ENCODE measurements at places on chromosomes 12 and 14.

- DNase-seq = no peak
These were observed 202.7 kb upstream of the GARIN6 start for GRCh38 chr12:99444859-99445316.

GRCh38 chr12:121811434-121812319 lies 7.9 kb downstream of the SETD1B start:
- DNase-seq = peak; percentile 76

GRCh38 chr12:109444259-109444658 lies 32.8 kb downstream of the KCTD10 start:
- DNase-seq = no peak

DNA sequence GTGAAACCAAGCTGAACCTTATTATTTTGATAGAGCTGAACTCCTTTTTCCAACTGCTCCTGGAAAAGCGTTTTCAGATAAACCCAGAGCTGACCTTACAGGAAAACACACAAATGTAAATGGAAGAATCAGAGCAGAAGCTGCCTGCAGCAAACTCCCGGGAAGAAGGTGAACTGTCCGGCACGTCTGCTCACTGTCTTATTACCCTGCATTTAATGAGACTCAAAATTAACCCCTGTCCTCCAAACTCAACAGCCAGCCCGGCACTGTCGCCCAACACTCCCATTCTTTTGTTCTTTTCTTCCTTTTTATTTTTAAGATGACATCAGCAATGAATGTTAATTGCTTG lies 1046.9 kb upstream of the FLRT2 start:
- no peak for DNase-seq

GRCh38 chr12:69720750-69721149 lies 17.9 kb upstream of the RAB3IP start:
- no peak for DNase-seq

DNA sequence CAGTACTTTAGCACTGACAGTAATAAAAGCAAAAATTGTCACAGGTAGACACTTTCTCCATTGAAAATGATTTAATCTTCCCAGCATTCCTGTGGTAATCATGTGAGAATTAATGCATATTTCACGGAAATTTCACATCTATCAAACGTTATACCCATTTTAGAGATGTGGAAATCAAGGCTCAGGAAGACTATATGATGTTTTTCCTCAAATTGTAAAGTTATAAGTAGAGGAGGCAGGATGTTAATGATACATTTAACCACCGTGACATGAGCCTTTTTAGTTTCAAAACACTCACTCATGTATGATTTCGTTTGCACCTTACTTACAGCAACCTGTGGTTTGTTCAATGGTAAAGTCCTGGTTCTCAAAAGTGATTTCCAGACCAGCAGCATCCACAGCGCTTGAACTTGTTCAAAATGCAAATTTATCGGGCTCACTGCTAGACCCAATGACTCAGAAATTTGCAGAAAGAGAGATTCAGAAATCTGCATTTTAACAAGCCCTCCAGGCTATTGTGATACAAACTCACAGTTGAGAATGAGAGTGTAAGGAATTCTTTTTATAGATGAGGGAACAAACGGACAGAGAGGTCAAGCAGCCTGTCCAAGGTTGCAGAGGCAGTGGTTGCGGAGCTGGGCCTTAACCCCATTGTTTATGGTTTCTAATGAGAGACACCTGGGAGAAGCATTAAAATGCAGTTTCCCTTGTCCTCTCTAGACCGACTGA lies 654.8 kb upstream of the TBX3 start:
- DNase-seq = no peak

GRCh38 chr12:84950971-84951546 lies 38.5 kb upstream of the SLC6A15 start:
- no peak for DNase-seq

- no peak for DNase-seq
These were observed 183.4 kb downstream of the ESR2 start for GRCh38 chr14:64110802-64111201.

GRCh38 chr12:52390739-52391617 lies 5.5 kb upstream of the KRT84 start:
- DNase-seq = no peak

DNA sequence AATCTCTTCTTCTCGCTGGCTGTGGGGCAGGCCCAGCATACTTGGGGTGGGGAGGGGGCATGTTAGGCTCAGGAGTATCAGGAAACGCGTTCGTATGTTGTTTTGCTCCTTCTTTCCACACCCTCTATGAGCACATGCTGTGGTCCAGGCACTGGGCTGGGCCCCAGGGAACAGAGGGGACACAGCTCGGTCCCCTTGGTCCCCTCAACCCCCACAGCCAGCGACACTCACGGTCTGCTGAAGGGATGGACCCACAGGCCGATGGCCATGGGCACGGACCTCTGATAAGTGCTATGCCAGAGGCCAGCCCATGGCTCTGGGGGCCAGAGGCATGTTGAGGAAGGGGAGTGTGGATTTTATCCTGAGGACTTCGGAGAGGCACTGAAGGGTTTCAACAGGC lies 6.2 kb downstream of the IFI27 start:
- no peak for DNase-seq

- DNase-seq = no peak
These were observed 34.6 kb upstream of the MEG3 start for GRCh38 chr14:100791348-100791735.

DNA sequence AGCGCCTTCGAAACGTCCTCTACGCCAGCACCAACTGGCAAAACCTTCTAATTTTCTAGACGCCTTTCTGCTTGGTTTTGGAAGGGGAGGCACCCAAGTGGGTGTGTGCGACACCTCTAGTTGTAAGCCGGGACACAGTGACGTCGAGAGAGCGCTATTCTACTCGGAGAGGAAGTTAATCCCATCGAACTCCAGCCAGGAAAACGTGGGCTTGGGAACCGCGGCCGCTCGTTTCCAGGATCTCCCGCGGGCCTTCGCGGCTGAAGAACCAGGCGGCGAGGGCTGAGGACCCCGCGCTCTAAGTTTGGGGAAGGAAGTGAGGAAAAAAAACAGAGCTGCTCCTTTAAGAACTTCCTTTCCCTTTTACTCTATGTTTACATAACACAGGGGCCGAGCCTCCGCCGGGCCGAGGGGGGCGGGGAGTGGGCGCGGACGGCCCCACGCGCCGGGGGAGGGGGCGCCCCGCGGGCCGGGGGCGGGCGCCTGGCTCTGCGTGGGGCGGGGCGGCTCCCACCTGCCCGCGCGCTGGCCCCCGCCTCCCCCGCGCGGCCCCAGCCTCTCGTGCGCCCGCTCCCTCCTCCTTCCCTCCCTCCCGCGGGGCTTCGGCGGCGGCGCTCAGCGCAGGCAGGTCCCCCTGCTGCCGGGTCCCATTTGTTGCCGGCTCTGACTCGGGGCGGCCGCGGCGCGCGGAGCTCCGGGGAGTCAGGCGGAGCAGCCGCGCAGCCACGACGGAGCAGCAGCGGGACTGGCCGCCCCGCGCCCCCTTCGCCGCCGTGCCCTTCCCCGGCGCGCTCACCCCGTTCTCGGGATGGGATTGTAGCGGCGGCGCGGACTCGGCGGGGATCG lies at the start of gene PELI2:
Gene PELI2, plus strand, starts transcription at position 647 of the 846 bp plus-strand sequence. CDS start 250 bp downstream, outside the sequence.
- peak; percentile 63 for DNase-seq

GRCh38 chr12:93174473-93174872 lies 203.3 kb upstream of the NUDT4 start:
- DNase-seq = no peak

DNA sequence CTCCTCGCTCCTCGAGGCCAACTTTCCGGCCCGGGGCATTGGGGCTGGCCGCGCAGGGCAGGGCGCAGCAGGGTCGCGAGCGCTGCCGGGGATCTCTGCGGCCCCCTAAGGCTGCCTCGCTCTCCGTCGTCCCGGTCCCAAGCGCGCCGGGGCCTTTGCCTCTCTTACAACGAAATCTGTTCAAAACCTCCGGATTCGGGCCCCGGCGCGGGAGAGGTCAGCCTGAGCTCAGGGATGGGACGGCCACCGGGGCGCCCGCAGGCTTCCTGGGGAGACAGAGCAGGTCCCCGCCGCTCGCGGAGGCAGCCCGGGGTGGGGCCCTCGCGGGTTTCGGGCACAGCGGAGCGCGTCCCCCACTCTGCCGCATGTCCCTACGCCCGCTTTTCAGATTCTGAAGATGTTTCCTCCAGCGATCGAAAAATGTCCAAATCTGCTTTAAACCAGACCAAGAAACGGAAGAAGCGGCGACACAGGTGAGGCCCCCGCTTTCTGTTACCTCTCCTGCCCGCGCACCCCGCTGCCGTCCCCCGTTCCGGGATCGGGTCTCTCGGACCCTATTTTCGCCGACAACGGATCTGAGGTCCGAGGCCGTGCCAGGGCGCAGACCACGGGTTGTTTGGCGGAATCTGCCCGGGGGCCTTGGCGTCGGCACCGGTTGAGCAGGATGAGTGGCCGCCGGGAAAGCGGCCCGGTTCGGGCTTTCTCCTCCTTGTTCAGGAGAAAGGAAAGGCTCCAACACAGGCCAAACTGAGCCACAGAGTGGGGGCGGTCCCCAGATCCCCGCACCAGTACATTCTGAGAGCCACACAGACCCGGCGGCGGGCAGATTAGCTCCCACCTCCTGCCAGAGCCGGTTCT lies 1.8 kb downstream of the VSX2 start:
- no peak for DNase-seq

DNA sequence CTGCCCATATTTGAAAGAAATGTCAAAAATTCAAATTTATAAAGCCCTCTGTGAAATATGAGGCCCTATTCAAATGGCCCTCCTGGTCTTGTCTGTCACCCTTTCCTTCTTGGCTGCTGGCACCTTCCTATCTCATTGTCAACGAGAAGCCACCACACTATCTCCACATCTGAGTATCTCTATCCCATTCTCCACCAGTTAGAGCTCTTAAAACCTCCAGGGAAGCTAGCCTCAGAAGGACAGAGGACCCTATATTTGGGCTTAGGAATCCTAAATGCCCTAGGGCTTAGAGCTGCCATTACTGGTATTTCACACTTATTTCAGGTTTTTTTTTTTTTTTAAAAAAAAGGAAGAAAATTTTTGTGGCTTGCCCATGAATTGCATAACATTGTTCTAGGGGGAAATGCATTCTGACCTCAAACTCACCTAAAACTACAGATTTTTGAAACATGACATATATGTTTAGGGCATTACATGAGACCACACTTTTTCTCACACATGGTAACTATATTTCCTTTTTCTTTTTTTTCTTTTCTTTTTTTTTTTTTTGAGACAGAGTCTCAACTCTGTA lies 25.0 kb downstream of the SLC25A21 start:
- DNase-seq = no peak

GRCh38 chr14:80669426-80669825 lies 272.1 kb downstream of the CEP128 start:
- DNase-seq = no peak

DNA sequence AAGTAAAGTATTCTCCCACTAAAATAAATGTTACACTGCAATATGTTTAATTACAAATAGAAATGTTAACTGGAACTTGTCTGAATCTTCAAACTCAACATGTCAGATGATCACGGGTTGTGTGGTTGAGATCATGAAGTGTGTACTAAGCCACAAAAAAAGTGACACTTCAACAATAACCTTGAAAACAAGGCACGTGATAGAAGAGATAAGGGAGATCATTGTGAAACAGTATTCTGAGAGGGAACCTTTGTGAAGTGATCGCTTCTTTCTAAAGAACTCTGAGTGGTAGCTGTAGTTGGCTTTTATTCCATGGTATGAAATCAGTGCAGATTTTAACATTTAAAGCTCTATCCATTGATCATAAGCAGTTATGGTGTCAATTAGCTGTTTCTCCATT lies 60.0 kb downstream of the LIN52 start:
- DNase-seq = no peak

DNA sequence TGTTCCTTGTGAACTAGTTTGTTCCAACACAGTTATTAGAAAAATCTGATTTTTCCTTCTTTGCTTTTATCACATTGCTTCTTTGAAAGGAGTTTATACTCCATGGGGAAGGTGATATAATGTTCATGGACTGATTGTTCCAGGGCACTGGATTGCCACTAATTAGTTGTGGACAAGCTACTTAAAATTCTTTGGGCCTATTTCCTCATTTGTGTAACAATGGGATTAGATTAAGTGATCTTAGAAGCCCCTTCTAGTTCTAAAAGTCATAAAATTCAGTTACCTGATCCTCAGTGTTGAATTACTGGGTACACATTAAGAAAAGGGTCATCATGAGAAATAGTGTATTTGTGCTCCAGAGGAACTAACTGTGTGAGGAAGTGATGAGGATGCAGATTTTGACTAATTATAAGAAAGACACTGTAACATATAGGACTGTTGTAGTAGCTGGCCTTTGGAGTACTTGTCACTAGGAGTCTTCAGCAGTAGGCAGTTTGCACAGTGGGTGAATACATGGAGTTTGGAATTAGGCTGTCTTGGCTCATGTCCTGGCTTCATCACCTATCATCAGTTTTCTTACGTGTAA lies 82.2 kb downstream of the MIA2 start:
- DNase-seq = no peak

DNA sequence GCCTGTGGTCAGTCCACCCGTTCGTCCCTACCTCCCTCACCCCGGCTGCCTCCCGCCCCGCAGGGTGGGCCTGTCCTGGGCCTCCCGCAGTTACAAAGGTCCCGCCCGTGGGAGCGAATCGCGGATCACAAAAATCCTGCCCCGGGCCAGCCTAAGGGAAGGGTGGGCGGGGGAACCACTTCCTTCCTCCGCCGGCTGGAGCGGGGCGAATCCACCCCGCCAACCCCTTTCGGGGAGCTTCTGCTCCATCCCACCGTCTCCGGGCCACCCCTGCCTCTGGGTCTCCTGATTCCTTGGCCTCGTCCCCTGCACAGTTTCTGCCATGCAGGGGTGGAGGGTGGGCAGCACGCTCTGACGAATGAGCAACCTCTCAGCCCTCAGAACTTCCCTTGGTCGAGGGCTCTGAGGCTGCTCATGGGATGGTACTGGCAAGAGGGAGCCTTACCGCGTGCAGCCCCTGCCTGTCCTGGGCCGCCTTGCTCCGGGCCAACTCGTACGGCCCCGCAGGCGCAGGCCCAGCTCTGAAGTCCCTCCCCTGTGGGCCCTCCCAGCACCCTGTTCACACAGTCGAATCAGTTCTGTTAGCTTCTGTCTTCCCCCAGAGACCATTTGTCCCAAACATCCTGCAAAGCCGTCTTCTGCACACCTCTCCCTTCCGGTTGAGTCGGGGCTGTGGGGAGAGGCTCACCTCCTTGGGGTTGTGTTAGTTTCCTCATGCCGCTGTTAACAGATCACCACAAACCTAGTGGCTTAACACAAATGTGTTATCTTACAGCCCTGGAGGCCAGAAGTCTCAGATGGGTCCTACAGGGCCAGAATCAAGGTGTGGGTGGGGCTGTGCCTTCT lies 589 bp upstream of the HVCN1 start:
- DNase-seq = peak; percentile 61

- DNase-seq = peak; percentile 19
These were observed 17.4 kb downstream of the SDSL start for GRCh38 chr12:113439606-113440030.

DNA sequence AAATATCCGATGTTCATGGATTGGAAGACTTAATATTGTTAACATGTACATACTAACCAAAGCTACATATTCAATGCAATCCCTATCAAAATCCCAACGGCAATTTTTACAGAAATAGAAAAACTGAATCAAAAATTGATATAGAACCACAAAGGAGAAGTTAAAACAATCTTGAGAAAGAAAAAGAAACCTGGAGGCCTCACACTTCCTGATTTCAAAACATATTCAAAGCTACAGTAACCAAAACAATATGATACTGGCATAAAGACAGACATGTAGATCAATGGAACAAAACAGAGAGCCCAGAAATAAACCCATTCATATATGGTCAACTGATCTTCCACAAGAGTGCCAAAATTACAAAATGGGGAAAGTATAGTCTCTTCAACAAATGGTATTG lies 5.4 kb upstream of the PELI2 start:
- DNase-seq = no peak
